Cortex of kidney (tissue), 1 donor: ENCODE measurements at places on chromosomes 2 and 18.

DNA sequence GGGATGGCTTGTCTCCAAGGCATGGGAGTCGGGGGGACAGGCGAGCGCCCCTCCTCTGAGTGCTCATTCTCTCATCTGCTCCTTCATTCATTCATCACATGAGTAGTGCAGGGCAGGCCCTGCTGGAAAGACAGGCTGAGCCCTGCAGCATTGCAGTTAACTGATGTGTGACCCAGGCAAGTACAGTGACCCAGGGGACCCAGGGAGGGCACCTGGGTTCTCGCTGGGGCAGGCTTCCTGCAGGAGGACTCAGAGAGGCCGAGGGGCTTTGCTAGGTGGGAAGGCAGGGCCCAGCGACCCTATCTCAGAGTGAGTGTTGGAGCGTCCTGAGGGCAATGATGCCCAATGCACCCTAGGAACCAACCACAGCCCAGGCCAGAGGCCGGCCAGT, 30.6 kb downstream of the HJURP start:
- DNase-seq = no peak

- DNase-seq = no peak
Observed at GRCh38 chr18:26386002-26386401, 159.8 kb downstream of the TAF4B start.

GRCh38 chr2:184577056-184577455, 21.3 kb upstream of the ZNF804A start:
- DNase-seq = no peak

DNA sequence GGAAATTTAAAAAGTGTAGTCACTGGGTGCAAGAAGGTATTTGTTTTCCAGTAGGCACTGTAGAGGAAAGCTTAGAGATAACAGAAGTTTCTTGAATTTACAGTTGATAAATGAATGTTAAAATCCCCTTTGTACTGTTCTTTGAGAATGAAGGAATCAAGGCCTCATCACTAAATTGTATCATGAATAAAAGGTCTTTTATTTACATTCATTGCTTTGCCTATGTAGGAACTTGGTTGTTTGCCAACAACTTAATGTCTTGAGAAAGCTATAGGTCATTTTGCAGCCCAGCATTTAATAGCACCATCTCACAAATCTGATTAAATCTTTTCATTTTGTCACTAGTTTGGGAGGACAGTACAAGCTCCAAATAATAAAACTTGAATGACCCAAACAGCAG, 213.9 kb upstream of the ITGA4 start:
- no peak for DNase-seq

GRCh38 chr2:165874445-165875039, 79.0 kb downstream of the TTC21B start:
- no peak for DNase-seq

DNA sequence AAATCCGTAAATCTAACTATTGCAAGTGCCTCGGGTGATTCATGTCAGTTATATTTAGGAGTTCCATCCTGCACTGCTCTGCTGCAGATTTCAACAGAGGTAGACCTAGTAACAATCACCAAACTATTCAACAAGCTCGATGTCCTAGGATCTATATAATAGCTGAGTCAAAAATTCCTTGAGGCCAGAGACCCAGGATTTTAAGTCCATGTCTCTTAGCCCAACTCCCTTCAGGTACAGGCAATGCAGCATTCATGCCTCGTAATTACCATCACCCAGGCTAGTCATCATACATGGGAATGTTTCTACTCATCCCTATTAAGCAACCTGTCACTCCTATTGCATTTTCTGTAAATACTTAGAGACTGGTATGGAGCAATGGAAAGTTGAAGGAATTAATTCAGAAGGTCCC, 729 bp downstream of the TM4SF20 start:
- DNase-seq = no peak

GRCh38 chr2:111668274-111668616, 215.7 kb downstream of the ANAPC1 start:
- no peak for DNase-seq

GRCh38 chr2:86706220-86706619, 13.9 kb upstream of the RMND5A start:
- no peak for DNase-seq

DNA sequence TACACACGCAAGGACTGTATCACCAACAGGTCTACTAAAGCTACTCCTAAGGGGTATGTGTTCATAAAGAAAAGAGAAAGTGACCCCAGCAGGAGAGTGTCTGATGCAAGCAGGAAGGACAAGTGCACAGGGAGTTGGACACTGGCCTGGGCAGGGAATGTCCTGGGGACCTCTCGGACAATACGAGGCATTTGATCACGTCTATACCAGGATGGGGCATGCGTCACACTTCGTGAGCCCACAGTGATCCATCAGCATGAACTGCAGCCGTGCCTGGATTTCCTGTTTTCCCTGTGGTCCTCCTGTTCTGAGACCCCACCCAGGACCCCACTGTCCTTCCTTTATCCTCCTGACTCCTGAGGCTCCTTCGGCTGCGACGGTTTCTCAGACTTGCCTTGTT, 113.9 kb downstream of the HDAC4 start:
- no peak for DNase-seq

DNA sequence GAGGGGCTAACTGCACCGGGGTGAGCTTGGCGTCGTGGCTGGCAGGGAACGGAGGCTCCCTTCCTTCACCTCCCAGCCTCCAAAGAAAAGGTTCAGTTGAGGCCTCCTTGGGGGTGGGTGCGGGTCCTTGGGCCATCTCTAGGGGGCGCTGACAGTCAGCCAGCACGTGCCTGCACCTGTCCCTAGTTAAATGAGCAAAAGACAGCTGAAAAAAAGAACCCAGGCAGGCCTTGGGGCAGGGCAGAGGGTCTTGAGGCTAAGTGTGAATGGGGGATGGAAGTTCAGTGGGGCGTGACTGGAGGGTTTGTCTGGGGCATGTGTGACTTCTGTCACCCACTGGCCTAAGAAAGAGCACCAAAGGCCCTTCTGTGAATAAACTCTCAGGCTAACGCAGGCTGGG, 56.4 kb downstream of the ZFP36L2 start:
- no peak for DNase-seq

DNA sequence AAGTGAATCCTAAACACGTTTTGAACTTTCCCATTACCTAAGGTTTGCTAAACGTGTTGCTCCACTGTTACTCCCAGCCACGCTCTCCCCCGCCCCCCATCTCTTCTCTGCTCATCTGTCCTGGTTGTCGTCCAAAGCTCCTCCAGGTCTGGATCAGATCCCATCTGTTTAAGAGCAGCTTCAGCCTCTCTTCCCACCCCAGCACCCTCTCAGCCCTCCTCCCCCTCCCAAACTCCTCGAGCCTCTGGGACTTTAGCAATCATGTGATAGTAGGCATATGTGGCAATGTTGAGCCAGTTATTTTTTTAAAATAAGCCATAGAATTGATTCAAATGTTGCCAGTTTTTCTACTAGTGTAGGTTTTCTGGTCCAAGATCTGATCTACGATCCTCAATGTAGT, 20.0 kb upstream of the LPIN1 start:
- no peak for DNase-seq

DNA sequence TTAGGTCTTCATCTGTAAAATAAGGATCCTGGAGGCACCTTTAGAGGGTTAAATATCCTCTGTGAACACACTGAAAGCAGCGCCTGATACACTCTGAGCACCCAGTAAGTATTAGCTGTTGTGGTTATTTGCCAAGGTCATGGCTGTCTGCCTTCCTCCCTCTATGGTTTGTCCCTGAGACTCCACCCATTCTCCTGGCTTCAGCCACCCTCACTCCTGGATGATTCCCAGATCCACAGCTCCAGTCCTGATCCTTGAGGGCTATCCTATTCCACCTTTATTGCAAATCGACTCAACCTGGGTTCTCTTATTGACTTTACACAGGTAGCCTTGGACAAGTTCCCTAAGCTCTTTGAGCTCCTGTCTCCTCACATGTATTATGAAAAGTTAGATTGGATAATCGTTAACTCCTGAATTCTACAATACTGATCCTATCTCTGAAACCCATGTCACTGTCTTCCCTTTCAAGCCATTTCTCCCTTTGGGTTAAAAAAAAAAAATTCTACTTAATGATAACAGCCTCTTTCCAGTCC, 162.3 kb downstream of the LAMA3 start:
- DNase-seq = no peak

- no peak for DNase-seq
Observed at GRCh38 chr18:2150566-2150965, 420.7 kb downstream of the METTL4 start.

- no peak for DNase-seq
Observed at GRCh38 chr18:22826726-22827125, 106.4 kb upstream of the RBBP8 start.

DNA sequence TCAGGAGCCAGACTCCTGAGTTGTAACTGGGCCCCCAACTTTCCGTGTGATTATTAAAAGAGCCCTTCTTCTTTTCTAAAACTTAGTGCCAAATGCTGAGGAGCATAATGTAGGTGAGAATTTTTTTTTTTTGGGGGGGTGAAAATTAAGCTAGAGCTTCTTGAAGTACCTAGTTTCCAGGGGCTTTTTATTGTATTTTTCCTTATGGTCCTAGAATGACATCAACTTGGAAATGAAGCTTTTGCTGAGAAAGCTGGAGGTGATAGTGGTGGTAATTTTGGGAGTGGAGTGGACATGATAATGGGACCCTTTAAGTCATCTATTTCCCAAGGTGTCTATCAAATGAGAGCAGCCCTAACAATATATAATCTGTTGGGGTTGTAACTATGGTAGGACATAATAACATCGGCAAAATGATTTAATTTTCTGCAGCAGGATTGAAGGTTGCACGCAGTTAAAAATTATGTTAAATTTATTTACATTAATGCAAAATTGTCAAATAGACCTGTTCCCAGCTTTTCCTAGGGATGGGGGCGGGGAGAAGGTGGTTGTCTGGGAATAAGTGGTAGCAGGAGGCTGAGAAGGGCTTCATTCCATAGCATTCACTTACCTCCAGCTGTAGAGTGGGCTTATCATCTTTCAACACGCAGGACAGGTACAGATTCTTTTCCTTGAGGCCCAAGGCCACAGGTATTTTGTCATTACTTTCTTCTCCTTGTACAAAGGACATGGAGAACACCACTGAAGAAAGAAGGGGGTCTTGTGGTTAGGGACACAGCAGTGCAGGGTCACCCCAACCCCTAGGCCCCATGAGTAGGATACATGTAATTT, 5.7 kb downstream of the IL1B start:
- DNase-seq = no peak

GRCh38 chr18:25080211-25080610, 271.8 kb downstream of the ZNF521 start:
- no peak for DNase-seq

DNA sequence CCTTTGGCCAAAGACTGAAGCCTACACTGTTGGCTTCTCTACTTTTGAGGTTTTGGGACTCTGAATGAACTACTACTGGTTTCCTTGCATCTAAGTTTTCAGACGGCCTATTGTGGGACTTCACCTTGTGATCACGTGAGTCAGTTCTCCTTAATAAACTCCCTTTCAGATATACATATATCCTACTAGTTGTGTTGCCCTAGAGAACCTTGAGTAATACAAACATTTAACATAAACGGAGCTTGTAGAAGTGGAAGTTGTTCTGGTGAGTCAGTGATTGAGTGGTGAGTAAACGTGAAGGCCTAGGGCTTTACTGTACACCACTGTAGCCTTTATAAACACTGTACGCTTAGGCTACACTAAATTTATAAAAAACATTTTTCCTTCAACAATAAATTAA, 107.2 kb upstream of the CDH2 start:
- no peak for DNase-seq

GRCh38 chr18:53948991-53949390, 275.5 kb downstream of the MBD2 start:
- no peak for DNase-seq

- DNase-seq = no peak
Observed at GRCh38 chr2:44817673-44818335, 123.7 kb upstream of the SIX3 start.

DNA sequence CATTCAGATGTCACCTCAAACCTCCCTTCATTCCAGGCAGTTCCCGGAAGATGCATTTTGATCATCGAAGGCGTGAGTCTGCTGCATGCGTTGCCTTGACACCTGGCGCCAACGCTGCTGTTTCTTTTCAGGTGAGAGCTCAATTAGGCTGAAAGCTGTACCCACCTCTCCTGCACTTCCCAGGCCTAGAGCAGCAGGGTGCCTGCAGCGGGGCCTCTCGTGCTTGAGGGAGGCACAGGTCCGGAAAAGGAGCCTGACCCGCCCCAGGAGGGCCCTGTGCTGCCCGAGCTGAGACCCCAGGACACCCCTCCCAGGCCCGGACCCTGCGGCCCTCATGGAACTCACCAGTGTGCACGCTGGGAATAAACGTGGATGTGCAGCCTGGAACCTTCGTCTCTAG, 31.4 kb upstream of the KCNG2 start:
- DNase-seq = no peak

DNA sequence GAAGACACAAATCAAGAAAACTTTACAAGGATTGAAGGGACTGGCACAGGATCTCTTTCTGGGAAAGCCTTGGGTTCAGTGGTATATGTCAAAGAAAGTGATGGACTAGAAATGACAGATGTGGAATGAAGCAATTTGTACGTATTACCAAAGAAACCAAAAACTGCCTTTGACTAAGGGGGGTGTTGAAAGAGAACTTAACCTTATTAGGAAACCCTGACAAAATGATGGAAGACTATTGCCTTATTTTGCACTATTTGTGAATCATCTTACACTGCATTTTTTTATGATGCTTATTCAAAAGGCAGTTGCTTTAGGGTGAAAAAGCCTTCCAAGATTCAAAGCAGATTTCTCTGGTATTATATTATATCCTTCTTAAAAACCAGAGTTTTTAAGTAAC, 4.0 kb downstream of the TSGA10 start:
- DNase-seq = no peak

GRCh38 chr2:173750353-173750801, 214.8 kb downstream of the SP3 start:
- DNase-seq = no peak

GRCh38 chr2:17255071-17255470, 263.2 kb downstream of the RAD51AP2 start:
- no peak for DNase-seq

DNA sequence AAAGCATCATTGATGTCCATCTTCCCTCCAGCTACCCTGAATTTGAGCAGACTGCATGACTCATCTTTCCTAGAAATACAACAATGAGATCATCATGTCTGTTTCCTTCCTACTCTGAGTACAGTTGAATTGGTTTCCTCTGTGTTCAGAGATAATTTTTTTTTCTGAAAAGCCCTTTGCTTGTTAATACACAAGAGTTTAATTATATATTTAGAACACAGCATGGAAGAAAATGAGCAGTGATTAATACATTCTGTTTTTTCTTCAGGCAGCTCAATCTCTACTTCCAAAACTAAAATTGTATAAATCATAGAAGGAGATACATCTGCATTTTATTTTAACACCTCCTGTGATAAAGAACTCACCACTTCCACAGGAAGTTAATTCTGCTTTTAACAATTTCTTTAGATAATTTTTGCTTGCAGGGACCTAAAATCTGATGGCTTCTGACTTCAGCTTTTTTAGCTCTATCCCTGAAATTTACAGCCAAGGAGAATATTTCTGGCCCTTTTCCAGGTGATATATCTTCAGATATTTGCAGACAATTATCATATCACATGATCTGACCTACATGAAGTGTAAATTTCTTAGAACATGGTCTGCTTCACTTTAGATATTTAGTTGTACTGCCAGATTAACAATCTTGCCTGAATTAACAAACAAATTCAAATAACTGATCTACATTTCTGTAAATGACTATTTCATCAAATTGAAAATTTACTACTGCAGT, 249.0 kb downstream of the TRIB2 start:
- DNase-seq = no peak

GRCh38 chr2:11514081-11514730, 19.6 kb upstream of the GREB1 start:
- no peak for DNase-seq

GRCh38 chr18:48956356-48956755, 5.6 kb upstream of the SMAD7 start:
- no peak for DNase-seq
